Effector CD4-positive, alpha-beta T cell (primary cell): ENCODE measurements at places on chromosomes 3 and 15.

DNA sequence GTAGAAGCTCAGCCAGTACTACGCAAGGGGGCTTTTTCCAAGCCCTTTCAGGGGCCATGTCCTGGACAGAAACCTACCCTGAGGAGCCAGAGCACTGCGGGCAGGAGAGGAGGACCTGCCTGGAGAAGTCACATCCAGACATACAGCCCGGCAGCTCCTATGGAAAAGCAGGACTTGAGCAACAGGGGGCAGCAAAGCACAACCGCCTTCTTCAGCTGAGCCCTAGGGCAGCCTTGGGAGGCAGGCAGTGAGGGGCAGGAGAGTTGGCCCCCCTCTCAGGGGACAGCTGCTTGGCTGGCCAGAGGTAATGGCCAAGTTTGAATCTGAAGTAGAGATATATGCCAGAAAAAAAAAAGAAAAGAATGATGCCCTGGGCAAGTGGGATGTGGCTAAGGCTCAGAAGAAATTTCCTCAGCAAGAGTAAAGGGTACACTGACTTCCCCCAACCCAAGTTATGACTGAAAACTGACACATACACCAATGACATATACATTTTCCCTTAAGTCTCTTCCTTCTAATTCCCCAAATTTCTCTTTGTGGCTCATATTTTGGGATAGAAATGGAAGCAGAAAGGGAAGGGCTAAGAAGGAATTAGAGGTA lies 56.9 kb downstream of the CYP19A1 start:
- DNase-seq: no peak

GRCh38 chr3:115877615-115877899 lies 254.2 kb downstream of the GAP43 start:
- DNase-seq: no peak

DNA sequence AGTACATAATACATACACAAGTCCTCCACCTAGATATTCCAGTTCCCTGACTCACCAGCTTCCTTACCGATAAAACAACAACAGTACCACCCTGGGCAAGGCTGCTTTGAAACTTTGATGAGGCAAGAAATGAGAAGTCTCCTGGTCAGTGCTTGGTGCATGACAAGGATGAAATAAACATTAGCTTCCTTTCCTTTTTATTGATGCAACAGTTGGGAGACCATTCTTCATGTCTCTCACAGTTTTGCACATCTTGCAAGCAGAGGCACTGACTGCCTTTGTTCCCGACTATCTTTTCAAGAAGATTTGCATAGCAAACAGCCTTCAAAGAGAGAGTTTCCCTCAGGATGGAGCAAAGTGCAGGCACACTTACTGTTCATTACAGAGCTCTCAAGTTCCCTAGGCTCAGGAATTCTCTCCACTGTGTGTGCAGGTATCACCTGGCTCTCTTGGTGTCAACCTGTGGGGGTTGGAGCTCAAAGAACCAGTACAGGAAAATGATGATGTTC lies 65.2 kb downstream of the MYLK start:
- no peak for DNase-seq

GRCh38 chr3:25120665-25121064 lies 307.4 kb upstream of the RARB start:
- no peak for DNase-seq

- no peak for DNase-seq
Measured at GRCh38 chr3:194046995-194047645, 88.8 kb upstream of the HES1 start.

DNA sequence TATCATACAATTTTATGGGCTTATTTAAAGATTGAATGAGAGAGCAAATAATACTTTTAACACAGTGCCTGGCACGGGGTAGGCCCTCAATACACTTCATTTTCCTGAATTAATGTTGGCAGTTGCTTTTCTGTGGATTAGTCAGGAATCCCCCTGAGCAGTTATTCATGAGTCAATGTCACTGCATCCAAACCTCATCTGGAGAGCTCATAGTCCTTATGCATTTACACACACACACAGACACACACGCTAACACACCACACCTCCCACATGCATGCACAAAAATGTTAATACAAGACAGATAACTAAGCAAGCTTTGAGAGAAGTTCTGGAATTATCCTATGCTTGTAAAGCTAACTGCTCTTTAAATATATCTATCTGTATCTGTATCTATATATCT lies 34.0 kb upstream of the TNFAIP8L3 start:
- no peak for DNase-seq

- DNase-seq: no peak
Measured at GRCh38 chr3:36876181-36876936, 68.5 kb downstream of the TRANK1 start.

DNA sequence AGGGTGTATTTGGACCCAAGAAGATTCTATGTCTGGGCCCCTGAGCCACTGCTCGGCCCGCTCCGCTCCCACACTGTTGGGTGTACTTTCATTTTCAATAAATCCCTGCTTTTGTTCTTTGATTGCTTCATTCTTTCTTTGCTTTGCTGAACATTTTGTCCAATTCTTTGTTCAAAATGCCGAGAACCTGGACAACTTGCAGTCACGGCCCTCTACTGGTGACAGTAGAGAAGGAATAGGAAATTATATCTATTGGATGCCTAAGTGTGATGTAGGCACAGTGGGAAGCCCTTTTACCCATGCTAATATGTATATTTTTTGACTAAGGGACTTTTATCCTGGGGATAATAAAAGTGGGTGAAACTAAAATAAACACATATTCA lies 340.8 kb downstream of the LRRC3B start:
- no peak for DNase-seq

- no peak for DNase-seq
Measured at GRCh38 chr15:39075756-39076341, 505.0 kb upstream of the THBS1 start.

DNA sequence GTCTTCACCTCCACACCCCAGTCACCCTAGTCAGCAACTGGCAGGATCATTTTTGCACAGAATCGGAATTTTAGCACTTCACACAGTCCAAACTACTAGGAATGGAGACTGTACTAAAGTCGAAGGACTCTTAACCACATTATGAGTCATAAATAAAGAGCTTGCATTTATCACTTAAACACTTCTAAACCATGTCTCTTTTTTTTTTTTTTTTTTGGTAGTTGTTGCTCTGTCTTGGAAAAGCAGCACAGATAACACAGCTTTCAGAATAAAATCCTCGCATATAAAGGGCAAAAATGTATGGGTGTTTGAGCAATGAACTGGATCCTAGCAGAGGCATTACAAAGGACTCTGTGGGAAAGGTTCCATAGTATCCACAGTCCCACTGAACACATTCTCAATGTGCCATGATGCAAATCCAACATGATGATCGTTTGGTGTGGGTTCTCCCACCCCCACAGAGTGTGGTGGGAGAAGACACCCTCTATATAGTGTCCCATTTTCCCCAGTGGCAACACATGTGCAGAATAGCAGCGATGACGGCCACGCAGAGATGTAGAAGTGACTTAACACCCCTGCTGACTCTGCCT lies 47.1 kb downstream of the FOXP1 start:
- DNase-seq: no peak

- no peak for DNase-seq
Measured at GRCh38 chr15:81749716-81750375, 296.0 kb downstream of the MEX3B start.

GRCh38 chr15:65355988-65356353 lies 21.8 kb downstream of the IGDCC3 start:
- no peak for DNase-seq

DNA sequence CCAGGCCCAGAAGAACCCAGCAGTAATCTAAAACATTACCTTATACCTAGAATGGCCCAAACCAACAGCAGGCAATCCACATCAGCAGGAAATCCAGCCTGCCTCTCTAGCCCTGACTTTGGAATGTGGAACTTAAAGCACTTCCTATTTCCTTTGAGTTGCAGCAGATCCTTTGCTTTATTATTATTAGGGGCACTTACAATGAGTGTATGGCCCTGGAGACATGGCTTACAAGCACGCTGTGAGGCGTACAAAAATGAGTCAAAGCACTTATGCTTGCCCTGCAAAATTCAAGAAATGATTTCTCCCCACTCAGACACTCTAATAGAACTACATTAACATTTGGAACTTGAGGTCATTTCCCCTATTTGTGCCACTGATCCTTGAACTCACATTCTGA lies 9.5 kb upstream of the KNSTRN start:
- no peak for DNase-seq

DNA sequence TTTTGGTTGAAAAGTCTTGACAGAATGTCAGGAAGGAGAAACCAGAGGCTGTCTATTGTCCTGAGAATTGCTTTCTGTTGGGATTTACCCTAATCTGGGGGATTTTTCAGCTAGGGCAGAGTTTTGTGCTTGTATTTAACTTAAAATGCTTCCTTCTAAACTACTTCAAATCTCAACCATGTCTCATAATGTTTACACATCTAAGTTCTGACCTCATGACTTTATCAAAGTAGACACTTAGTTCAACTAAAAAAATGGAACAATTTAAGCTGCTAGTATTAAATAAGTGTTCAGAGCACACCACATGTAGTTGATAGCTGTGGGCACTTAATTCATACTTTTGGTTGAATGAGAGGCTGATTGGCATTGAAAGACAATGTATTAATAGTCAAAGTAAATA lies 28.2 kb downstream of the CLDN1 start:
- no peak for DNase-seq

- DNase-seq: no peak
Measured at GRCh38 chr15:71096676-71097075, 18.6 kb upstream of the THSD4 start.

DNA sequence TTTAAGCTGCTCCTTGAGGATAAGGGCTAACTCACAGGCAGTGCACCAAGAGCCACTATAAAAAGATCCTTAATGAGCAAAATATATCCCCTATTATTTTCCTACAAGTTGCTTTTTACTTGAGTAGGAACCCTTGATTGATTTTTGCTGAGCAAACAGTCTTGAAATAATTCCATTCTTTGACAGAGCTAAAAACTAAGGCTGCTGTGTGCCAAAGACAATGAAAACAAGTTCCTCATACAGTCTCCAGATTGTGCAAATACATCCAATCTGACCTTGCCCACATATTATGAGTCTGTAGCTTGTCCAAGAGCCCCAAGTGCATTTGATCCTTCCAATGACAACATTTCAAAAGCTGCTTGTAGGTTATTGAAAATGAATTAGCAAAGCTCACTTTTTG lies 15.0 kb downstream of the PRKAR2A start:
- no peak for DNase-seq

DNA sequence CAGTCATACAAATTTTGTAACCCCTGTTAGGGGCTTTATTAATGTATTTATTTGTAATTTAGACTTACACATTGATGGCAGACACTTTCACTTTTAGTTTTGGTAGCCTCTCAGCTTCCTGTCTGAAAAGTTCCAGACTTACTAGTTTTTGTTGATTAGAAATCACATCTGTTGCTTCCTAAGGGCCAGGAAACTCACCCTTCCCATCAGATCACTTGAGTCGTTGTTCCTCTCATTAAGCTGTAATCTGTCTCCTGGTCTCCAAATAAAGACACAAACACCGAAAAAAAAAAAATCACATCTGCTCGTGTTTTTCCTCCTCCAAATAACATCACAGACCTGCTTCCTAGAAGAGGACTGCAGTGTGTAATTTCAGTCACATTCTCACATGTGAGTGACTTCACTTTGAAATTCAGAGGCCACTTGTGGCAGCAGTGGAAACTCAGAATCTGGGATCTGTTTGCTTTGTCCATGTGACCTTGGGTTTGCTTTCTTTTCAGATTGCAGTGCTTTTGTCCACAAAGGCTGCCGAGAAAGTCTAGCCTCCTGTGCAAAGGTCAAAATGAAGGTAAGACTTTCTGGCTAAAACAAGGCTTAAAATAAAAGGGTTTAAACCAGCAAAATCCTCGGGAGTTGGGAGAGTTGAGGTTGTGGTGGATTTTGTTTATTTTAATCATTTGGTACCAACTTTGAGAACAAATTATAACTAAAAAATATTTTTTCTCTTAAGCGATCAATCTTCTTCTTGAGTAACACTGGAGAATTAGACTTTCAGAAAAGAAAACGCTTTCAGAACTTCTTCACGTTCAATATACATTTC lies 87.0 kb downstream of the KLHL25 start:
- no peak for DNase-seq

- DNase-seq: no peak
Measured at GRCh38 chr3:42061713-42062380, 29.3 kb upstream of the TRAK1 start.

GRCh38 chr3:140428380-140428779 lies 249.5 kb upstream of the TRIM42 start:
- no peak for DNase-seq

GRCh38 chr3:78894787-78895186 lies 873.0 kb downstream of the ROBO1 start:
- no peak for DNase-seq

DNA sequence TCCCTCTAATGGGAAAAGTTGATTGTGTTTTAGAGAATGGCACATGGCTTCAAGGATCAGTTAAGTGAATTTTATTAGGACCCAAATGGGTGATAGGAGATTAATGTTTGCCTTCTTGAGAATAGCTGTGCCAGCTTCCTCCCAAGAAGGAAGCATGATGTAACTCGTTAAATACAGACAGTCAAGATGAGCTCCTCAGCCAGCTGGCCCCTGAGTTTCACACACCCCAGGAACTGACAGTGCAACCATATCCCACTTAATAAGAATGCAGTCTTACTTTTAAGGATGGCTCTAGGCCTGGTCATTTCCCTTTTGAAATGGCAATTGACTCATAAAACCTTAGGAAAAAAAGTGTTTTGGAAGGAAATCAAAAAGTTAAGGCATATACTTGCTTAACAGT lies 472.8 kb upstream of the KCNMB2 start:
- DNase-seq: no peak

- DNase-seq: no peak
Measured at GRCh38 chr15:62444104-62445022, 279.3 kb upstream of the C2CD4B start.

- no peak for DNase-seq
Measured at GRCh38 chr15:76823890-76824289, 81.2 kb downstream of the SCAPER start.

GRCh38 chr3:157859541-157859940 lies 246.7 kb downstream of the SHOX2 start:
- DNase-seq: no peak

GRCh38 chr3:49937090-49937489 lies 2.9 kb upstream of the RBM6 start:
- no peak for DNase-seq

DNA sequence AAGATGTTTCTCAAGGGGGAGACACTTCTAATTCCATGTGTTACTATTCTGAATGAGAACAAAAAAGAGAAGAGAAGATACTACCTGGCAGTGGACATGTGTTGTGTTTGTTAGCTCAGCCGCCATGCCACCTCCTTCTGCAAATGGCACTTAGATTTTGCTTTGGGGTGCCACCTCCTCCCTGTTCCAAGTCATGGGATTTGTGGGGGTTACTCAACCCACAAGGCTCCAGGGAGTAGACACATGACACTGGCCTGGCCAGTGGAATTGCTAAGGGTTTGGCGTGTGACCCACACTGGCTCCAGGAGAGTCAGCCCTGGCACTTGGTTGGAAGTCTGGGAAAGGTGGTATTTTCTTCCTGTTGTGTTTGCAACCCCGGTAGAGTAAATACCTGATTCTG lies 129.1 kb downstream of the ZNF621 start:
- DNase-seq: no peak

DNA sequence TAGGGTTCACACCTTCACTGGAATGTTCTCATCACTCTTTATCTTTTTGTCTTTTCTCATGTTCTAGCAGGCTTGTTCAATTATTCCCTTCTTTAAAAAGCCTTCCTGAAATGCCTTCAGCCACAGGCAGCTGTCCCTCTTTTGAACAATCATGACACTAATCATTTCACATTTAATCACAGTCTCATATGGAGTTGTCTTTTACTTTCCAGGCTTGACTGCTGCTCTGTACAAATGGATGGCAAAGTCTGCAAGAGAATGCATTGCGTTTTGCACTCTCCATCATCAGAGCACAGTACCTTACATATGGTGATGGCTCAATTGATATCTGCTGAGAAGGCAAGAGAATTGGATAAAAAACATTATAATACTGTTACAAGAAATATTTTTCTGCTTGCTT lies 529.8 kb downstream of the DIPK2A start:
- DNase-seq: no peak
